ENCODE measurements at places on chromosomes 11 and 22. TPM values are rescaled to one million over a fixed set of nuclear protein-coding genes. Genes with fewer than 3 reads are reported as not detected.

DNA sequence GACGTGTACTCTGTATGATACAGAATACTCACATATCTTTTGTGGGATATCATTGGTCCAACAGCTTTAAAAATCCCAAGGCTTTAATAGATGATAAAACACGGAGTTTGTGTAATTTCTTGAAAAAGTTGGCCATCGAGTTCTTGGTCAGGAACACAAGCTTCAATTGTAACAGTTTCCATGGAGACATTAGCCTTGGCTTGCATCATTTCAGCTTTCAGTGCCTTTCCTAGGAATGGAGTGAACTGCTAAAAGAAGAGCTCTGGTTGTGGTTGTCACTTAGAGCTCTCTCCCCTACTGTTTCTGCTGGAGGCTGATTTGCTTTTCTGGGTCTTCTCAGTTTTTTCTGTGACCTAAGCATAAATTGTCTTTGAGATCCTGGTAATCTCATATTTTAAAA, 14.2 kb downstream of the BMAL1 start:
- no peak for DNase-seq

DNA sequence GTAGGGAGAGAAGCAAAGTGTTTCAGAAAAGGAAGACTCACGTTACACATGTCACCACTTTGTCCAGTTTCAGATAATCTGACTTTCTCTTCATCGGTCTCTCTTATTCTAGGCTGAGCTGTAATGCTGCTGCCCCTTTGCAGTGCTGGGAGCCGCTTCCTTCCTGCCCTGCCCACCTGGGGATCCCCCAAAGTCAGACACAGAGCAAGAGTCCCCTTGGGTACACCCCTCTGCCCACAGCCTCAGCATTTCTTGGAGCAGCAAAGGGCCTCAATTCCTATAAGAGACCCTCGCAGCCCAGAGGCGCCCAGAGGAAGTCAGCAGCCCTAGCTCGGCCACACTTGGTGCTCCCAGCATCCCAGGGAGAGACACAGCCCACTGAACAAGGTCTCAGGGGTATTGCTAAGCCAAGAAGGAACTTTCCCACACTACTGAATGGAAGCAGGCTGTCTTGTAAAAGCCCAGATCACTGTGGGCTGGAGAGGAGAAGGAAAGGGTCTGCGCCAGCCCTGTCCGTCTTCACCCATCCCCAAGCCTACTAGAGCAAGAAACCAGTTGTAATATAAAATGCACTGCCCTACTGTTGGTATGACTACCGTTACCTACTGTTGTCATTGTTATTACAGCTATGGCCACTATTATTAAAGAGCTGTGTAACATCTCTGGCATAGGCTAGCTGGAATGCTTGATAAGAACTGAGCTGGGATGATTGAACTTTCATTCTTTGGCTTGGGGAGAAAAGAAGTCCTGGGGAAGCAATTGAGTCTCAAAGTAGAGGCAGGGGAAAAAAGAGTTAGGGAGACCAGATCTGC, 31.2 kb upstream of the SMIM35 start:
- DNase-seq = no peak

DNA sequence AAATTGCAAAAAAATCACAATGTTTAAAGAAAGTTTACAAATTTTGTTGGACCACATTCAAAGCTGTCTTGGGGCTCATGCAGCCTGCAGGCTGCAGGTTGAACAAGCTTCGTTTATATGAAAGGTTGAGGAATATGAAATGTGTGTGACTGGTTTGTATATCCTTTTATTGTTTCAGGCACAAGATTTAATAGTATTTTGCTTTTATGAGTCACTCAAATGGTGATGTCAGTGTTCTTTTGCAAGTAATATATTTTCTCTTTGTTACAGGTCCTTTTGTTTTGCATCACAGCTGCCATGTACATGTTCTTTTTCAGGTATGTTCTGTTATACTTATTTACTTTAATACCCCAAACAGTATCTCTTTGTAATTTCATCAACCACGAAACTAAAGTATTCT, 198.6 kb downstream of the TMEM135 start:
- peak; percentile 66 for DNase-seq

- DNase-seq = no peak
Observed at GRCh38 chr11:68263444-68264035, 8.2 kb downstream of the C11orf24 start.

DNA sequence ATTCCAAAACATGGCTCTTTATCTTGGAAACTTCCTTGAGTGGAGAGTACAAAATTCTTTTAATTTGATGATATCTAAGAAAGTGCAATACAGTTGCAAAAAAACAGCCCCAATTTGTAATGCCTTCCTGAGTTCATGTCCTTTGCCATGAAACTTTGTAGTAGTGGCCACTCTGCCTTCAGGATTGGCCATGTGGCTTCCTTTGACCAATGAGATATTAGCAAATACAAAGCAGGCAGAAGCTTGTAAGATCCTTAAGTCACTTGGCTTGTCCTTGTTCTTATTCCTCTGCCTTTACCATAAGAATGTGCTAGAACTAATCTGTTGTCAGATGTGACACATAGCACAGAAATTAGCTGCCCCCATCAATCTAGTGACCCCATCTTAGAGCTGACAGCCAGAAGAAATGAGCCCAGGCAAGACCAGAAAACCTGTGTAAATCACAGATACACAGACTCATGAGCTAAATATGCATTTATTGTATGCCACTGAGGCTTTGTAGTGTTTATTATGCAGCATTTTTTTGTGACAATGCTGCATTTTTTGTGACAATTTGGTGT, 29.8 kb upstream of the BLID start:
- no peak for DNase-seq

GRCh38 chr22:37164505-37164887, 14.8 kb upstream of the IL2RB start:
- DNase-seq = no peak

The MUC2 gene
- total RNA-seq = not detected

The KREMEN1 gene
- 0.56 TPM for total RNA-seq

The TIMM8B gene
- total RNA-seq = 54.6 TPM

The TEF gene
- 7.4 TPM for total RNA-seq

The OR51E2 gene
- not detected for total RNA-seq

The CHCHD10 gene
- 2.6 TPM for total RNA-seq

The PATE4 gene
- total RNA-seq = not detected
